NAMALWA (cell line): ENCODE measurements at places on chromosomes 1 and 21.

DNA sequence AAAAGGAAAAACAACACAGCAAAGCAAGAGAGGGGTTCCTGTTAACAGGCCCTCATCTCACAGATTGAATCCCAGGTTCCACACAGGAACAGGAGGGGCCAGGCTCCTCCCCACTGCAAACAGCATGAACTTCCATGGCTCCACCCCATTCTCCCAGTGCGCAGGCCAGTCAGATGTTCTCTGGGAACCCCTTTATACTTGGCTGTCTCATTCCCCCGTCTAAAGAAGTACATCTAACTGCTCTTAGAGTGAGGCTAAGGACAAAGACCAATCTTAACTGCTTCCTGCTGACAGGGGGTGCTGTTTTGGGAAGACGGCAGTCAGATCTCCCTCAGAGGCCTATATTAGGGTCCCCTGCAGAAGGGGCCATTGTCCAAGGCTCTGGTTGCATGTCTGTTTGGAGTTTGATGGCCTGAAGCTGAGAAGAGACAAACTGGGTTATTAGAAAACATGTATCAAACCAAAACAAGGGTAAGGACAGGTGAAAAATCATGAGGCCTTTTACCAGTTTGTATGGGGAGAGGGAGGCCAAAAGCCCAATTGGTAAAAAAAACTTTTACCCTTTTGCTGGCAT, 10.5 kb upstream of the NASP start:
- no peak for DNase-seq

DNA sequence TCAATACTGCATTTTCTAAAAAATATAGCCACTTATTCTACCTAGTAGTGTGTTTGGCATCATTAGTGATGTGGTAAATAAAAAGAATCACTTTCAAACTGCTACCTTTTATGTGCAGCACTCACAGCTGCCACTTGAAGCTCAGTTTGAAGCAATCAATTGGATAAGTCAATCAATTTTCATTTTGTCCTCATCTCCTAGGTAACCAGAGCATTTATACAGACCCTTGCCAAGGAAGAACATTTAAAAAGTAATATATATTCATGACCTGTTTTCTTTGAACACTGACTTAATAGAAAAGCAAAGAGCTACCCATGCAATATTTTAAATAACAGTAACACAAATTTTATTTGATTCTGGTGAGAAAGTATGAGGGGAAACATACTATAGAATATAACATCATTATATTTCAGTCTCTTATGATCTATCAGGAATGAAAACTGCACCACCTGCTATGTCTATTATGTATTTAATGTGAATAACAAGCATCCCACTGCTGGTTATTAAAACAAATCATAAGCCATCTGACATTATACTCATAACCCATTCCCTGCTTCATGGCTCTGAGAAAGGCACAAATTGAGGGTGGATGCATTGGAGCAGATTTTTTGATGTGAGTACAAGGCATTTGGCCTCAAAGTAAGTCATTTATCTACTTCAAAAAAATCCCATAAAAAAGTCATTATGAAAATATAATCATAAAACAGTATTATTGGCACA, 168.4 kb upstream of the C21orf91 start:
- no peak for DNase-seq

GRCh38 chr1:202133001-202133400, 10.3 kb downstream of the GPR37L1 start:
- no peak for DNase-seq

- no peak for DNase-seq
Measured at GRCh38 chr1:78227705-78228635, 182.2 kb downstream of the GIPC2 start.
